ENCODE measurements at places on chromosomes 12 and 14.

DNA sequence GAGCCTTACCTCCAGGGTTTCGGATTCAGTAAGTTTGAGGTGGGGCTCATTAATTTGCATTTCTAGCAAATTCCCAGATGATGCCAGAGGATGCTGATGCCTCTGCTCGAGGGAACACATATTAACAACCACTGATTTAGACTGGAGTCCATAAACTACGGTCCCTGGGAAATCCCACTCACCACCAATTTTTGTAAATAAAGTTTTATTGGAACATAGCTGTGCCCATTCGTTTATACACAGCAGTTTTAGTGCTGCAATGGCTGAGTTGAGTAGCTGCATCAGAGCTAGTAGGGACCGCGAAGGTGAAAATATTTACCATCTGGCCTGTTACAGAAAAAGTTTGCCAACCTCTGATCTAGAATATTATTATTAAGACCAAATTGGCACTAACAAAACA is 73.8 kb downstream of the DNAI7 start:
- no peak for DNase-seq

- DNase-seq, result no peak
These were observed 13.7 kb downstream of the TRIM9 start for GRCh38 chr14:51081209-51081608.

DNA sequence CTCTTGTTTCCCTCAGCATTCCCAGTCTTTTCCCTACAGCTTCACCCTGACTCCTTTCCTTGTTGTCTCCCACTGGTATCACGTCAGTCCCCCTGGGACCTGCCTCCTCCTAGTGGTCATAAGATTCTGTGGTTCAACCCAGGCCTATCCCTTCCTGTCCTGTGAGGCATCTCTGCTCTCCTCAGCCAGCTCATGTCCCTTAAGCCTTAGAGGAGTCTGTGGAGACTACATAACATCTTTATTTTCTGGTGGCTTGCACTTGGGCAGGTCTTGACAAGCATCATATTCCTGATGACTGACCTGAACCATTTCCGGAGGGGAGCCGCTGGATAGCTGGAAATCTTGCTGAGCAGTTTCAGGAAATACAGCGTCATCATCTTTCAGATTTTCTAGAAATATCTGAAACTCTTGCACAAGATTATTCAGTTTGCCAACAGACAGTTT is 688 bp downstream of the C12orf71 start:
- DNase-seq, result peak; percentile 12

- DNase-seq, result no peak
These were observed 56.2 kb downstream of the TTC7B start for GRCh38 chr14:90760078-90760444.

DNA sequence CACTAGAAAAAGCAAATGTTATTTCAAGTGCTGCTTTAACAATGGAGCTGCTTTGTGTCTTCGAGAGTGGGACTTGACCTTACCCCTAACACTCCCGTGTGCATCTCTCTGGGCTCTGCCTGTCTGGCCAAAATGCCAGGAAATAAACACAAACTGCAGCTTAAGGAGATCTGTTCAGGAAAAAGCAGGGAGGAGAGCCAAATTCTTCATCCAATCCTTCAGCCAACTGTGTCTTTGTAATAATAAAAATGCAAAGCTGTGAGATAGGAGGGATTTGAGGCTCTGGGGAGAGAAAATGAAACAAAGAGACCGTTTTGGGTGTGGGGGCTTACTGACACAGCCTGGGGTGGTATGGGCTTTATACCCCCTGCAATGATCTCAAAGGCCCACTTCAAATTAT is 85.8 kb upstream of the WSCD2 start:
- DNase-seq, result no peak

- DNase-seq, result no peak
These were observed 10.1 kb upstream of the TBPL2 start for GRCh38 chr14:55450539-55450938.

DNA sequence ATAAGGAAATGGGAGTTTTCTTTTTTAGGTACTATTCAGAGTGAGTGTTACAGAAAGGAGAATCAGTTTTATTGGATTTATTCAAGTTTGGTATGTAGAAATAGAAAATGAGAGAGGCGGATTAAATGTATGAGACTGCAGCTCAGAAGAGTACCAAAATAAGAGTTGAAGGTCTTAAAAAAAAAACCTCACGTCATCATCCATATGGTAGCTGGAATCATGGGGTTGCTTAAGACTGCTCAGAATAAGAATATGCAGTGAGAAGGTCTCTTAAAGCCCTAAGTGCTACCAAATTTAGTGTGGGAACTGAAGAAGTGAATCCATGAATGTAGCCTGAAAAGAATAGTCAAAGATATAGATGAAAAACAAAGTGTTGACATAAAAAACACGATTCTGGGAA is 825.5 kb upstream of the SEL1L start:
- DNase-seq, result no peak

DNA sequence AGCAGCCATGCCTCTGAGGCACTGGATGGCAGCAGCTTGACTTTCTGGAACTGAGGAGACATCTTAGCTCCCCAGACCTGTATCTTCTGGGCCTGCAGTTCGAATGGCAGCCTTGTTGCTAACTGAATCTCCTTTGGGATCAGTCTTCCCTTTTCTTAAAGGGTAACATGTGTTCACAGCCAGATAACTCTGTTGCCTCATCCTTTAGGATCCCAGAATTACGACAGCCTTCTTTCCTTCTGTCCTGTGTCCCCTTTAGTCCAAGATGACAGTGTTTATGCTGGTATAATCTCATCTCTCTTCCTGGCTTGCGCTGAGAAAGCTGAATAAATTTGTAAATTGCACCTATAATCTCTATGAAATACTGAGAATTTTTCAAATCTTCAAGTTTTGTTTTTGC is 9.1 kb upstream of the ERC1 start:
- DNase-seq, result no peak

GRCh38 chr14:53386362-53386761 is 233.2 kb upstream of the DDHD1 start:
- no peak for DNase-seq

DNA sequence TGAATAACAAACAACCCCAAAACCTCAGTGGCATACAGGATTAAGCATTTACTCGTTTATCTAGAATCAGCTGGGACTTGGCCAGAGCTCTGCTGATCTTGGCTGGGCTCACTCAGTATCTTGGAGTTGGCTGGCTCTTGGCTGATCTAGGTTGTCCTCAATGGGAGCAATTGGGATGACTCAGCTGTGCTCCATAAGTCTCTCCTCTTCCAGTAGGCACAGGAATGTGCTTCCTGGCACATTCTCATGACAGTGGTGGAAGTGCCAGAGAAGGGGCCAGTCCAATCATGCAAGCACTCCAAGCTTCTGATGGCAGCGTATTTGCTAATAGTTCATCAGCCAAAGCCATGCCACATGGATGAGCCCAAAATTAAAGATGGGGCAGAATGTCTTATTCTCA is 41.7 kb upstream of the ANO4 start:
- no peak for DNase-seq

DNA sequence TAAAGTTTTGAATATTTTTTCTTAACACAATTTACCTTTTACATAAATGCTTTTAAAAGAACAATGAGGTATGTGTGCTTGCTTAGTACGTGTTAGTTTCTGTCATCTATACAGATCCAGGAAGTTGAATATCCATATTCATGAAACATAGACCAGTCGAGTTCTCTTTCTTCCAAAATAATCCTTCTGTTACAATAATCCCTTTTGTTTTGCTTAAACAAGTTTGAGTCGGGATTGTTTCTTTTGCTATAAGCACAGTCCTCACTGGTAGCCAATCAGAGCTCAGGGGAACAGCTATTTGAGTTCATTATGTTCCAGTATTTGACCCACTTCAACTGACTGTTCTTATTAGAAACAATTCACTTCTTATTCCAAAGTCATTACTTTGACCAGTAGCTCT is 214.7 kb upstream of the FLRT2 start:
- no peak for DNase-seq

- DNase-seq, result no peak
These were observed 206.4 kb downstream of the ERC1 start for GRCh38 chr12:1197264-1198018.

DNA sequence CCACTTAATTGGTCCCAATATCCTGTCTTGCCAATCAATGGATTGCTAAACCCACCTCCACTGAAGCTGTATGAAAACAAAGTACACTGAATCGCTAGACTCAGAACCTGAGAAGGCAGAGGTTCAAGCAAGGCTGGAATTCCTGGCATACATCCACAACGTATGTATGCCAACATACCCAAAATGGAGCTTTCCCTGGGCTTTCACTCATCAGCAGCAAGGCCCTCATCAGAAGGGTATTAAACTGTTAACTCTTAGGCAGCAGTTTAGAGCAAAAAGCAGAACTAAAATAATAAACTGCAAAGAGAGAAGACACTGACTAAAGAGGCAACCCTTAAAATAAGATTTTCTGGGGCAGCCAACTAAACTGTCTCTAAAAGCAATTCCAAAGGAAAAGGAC is 13.6 kb downstream of the MED13L start:
- no peak for DNase-seq

DNA sequence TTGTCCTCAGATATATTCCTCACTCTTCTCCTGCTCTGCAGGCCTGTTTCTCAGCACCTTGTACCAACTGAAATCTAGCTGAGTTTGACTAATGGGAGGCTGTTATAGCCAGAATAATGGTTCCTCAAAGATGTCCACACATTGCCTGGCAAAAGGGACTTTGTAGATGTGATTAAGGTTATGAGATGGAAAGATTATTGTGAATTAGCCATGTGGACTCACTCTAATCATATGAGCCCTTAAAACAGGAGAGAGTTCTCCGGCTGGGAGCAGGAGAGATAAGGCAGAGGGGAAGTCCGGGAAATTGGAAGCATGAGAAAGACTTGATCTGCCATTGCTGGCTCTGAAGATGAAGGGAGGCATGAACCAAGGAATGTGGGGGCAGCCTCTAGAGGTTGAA is 40.0 kb upstream of the KTN1 start:
- DNase-seq, result no peak

- no peak for DNase-seq
These were observed 47.0 kb upstream of the PLBD1 start for GRCh38 chr12:14614704-14615121.

- peak; percentile 82 for DNase-seq
These were observed 12.5 kb downstream of the GNS start for GRCh38 chr12:64746663-64747062.

DNA sequence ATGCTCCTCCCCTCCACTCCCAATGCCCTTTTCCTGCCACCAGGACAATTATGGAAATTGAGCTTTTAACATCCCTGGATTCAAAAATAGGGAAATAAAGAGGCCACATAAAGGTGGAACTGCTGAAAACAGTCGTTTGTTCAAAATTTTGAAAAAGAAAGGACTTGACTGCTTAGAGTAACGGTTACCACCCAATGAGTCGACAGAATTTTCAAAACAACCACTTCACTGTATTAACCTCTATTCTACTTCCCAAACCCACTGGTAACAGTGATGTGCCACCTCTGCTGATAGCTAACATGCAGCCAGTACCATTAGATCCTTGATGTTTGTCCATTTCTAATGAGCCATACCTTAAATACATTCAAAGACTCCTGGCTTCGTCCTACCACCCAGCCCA is 4.9 kb downstream of the ST8SIA1 start:
- DNase-seq, result no peak

- no peak for DNase-seq
These were observed 285.4 kb downstream of the ALG10B start for GRCh38 chr12:38601949-38602348.

DNA sequence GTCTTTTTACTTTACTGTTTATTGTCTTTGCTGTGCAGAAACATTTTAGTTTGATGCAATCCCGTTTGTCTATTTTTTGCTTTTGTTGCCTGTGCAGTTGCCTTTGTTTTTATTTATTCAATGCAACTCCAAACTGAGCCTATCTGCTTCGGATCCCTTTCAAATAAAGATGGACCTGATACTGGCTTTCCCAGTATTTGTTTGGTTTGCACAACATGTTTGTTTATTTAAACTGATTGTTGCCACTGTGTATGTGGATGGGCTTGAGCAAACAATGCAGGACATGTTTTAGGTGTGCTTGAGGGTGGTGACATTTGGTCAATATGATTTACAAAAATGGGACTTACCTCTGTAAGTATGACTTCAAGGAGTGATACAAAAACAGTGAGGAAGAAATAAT is 6.7 kb downstream of the TRHDE start:
- DNase-seq, result no peak

GRCh38 chr12:94971923-94972322 is 31.6 kb downstream of the NDUFA12 start:
- DNase-seq, result no peak

DNA sequence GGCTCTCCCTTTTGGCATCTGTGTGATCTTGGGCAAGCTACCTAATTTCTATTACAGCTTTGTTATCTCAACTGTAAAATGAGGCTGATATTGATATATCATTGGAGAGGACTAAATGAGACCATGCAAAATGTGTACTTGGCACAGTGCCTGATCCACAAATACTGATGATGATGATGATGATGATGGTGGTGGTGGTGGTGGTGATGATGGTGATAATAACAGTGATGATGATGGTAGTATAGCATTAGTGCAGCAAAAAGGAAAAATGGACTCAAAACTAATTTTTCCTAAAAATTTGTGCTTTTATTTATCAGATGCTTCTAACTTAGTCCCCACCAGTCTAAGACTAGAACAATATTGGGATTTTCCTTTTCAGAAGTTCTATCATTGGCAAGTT is 70.7 kb downstream of the KCNMB4 start:
- no peak for DNase-seq

DNA sequence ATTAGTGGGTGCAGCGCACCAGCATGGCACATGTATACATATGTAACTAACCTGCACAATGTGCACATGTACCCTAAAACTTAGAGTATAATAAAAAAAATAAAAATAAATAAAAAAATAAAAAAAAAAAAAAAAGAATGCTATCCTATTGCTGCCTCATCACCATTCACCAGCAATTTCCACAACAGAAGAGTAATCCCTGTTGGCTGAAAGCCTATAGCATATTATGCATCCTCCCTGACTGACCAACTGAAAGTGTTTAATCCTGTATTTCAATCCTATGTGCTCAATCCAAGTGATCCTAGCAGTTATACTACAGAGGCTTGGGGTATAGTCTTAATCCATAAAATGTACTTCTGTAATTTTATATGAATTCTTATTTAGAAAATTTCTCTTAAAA is 18.5 kb downstream of the DICER1 start:
- no peak for DNase-seq

GRCh38 chr14:73712071-73712506 is 2.1 kb downstream of the PNMA1 start:
- peak; percentile 11 for DNase-seq

DNA sequence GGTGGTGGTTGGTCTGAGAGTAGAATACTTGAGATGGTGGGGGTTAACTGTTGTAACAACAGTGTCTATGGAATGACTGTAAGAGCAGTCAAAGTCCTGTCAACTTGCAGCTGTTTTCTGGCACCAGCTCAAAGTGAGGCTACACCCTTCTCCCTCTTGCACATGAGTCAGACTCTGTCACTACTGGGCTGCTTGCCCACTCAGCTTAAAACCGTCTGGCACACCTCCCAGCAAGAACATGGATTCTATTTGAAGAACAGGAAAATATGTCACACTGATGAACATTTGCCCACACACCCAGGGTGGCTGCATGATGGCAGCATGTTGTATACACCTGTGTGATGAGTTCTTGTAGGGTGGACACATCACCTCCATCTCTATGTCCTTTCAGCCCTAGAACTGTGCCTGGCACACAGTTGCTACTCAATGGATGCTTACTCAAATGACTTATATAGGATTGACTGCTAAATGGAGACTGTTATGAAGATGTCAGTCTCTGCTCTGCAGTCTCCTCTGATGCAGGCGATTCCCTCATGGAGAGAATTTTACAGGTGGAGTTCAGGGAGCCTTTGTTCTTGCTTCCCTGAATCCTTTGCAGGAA is 19.3 kb upstream of the SERPINA6 start:
- peak; percentile 99 for DNase-seq

- DNase-seq, result no peak
These were observed 165.4 kb downstream of the SLC15A5 start for GRCh38 chr12:16112130-16112529.
